ENCODE measurements at places on chromosomes 3 and 15. TPM values are rescaled to one million over a fixed set of nuclear protein-coding genes. Genes with fewer than 3 reads are reported as not detected.

Gene PEX11A
- 7.3 TPM for total RNA-seq

Gene LYZL4
- total RNA-seq = not detected

Gene GAP43
- total RNA-seq = not detected

Gene POTEB
- not detected for total RNA-seq

Gene CD96
- 0.02 TPM for total RNA-seq

Measured in A549 treated with CORT108297 at 1 μM for 4 hours (cell line).